Cardiac fibroblast (primary cell): ENCODE measurements at places on chromosomes 7 and 10.

DNA sequence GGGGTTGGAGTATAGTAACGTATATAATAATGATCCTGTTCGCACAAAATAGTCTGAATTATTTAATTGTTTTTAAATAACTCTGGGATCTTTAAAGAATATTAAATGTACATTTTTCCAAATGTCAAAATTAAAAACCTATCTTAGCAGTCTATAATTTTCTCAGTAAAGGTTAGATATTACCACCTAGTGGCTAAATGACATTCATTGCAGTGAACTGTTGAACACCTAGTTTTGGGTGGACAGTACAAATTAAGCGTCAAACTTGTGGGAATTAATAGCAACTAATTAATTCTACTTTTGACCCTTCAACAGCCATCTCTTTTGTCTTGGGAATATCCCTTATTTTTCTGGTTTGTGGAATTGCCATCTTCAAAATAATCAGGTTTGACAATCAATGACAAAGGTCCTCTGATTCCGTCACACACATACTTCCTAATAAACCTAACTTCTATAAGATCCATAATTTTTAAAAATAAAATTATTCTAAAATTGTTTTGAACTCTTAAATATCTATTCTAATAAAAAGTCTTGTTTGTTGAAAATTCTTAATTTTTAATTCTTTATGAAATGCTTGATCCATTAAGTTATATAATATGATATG lies 165.7 kb downstream of the SEMA3D start:
- DNase-seq, result peak; percentile 44

- no peak for DNase-seq
Observed at GRCh38 chr7:37149051-37149772, 299.5 kb downstream of the ELMO1 start.

GRCh38 chr7:30470163-30470770 lies 8.3 kb downstream of the NOD1 start:
- peak; percentile 61 for DNase-seq

DNA sequence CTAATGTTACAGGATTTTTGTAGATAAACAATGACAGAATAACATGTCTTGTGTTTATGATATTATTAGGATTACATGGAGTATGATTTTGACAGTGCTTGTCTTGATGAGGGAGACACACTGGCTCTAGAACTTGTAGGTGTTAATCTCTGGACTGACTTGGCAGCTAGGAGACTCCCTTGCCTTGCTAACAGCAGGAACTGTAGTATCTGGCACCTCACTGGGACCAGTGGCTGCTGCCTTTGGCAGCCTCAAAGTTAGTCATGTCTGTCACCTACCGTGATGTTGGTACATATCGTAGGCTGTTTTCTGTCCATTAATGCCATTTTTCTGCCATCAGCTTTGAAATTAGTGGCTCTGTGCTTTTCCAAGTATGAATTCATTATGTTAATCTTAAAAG lies 261.5 kb downstream of the CDK14 start:
- no peak for DNase-seq

GRCh38 chr7:123666492-123666891 lies 10.8 kb downstream of the LMOD2 start:
- DNase-seq, result no peak

GRCh38 chr10:131943021-131943814 lies 38.5 kb downstream of the BNIP3 start:
- no peak for DNase-seq

DNA sequence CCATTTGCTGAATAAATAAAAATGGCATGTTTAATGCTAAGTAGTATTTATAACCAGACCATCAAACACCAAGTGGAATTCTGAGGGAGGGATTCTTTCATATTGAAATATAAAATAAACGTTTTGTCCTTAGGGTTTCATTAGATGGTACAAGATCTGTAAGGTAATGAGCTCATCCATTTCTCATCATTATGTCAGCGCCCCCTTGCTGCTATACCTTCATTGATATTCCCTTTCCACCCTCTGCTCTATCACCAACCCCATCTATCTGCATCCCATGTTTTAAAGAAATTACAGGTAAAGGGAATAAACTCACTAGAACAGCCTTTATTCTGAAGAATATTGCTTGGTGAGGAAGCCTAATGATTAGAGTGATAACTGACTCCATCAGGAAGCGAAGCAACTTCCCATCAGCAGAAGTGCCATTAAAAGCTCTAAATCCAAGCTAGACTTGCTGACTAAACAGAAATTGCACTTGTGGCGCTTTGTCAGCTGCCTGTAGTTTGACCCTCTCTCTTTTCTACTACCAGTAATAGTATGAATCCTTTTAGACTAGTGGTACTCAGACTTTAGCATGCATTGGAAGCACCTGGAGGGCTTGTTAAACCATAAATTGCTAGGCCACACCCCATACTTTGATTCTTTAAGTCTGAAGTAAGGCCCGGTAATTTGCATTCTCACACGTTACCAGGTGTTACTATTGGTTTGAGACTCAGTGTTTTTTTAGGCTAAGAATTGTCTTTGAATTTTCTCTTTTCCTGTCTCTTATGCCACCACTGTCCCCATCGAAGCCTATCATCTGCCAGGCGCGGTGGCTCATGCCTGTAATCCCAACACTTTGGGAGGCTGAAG lies 27.5 kb downstream of the ADD3 start:
- no peak for DNase-seq

DNA sequence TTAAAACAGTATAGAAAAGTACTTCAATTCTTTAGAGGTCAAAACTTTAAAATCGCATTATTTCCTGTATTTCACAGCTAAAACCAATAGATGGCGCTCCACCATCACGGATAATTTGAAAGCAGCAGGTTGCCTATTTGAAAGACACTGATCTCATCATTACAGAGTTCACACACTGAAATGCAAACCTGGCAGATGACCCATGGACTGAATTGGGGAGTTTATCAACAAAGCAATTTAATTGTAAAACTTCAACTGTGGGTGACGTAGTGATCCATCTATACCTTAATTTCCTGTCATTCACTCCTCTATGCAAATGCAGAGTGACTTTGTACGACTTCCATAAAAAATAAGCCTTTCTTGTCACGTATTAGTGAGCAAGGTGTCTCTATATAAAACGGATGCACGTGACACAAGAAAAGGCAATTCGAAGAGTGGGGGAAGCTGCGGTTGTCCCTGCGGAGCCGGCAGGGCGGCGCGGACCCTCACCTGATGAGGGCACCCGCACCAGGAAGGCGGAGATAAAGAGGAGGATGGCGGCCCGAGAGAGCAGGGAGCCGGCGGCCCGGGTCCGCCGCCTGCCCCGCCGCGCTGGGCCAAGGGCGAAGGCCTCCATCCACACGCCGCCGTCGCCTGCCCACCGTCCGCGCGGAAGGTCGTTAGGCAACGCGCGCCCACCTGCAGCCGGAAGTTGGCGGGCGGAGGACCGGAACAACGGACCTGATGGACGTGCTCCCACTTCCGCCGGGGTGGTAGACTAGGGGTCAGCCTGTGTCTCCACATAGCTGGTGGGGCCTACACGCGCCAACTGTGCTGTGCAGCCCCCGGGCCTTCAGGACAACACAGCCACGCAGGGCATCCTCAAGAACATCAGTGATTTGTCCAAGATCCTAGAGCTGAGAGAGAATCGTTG lies at the start of gene ZPBP:
TSS of gene ZPBP (minus strand) at position 668 of the 913 bp plus-strand sequence. CDS start at position 616, 52 bp downstream.
- DNase-seq, result peak; percentile 40

- no peak for DNase-seq
Observed at GRCh38 chr7:18294411-18294810, 201.1 kb upstream of the HDAC9 start.

DNA sequence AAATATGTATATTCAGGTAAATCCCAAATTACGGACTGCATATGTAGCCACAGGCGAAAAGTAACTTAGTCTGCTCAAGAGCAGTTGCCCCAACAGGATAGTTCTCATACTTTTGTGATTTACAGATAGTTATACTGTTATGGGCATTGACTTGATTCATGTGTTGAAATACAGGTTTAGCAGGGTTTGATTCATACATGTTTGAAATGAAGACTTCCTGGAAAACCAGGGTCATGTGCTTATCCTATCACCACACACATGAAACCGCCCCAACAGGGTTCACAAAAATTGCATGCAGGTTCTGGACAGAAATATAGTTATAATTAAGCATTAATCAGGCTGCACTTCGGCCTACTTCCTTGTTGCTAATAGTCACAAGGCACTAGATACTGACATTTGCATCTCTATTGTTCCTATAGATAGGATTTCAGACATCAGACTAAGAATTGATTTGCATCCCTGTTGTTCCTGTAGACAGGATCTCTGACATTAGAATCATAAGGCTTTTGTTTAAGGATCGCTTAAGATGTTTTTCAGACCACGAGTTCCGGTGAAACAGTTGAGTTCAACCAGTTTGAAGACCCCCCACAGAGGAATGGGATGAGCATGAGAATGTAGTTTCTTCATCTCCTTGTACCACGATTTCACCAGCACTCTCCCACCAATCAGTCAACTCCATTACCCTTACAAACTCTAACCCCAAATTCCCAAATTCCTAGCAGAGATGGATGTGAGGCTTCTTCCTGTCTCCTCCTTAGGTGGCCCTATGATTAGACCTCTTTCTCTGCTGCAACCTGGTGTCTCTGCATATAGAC lies 2.0 kb upstream of the ZNF398 start:
- no peak for DNase-seq

GRCh38 chr10:28179006-28179742 lies 123.7 kb downstream of the MPP7 start:
- peak; percentile 72 for DNase-seq

GRCh38 chr10:72087392-72087968 lies 871 bp downstream of the SPOCK2 start:
- no peak for DNase-seq

GRCh38 chr10:58444876-58445275 lies 59.7 kb downstream of the TFAM start:
- no peak for DNase-seq

DNA sequence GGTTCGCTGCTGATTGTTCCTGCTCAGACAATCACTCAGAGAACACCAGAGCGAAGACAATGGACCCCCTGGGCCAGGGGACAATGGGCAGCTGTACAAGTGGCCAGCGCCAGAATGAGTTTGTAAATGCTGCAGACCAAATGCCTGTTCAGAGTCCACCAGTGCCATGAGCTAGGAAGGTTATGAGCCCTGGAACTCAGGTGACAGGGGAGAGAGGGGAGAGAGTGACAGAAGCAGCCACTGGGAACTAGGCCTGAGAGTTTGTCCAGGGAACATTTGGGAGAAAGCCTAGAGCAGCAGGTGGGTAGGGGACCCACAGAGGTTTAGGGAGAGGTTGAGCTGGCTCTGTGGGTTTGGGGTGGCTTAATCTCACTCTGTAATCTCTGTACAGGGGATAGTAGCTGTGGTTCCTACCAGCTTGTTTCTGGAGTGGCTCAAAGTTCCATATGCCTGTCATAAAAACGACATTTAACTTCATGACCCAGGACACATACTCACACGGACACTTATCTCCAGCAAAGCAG lies 60.4 kb downstream of the C10orf105 start:
- DNase-seq, result no peak

DNA sequence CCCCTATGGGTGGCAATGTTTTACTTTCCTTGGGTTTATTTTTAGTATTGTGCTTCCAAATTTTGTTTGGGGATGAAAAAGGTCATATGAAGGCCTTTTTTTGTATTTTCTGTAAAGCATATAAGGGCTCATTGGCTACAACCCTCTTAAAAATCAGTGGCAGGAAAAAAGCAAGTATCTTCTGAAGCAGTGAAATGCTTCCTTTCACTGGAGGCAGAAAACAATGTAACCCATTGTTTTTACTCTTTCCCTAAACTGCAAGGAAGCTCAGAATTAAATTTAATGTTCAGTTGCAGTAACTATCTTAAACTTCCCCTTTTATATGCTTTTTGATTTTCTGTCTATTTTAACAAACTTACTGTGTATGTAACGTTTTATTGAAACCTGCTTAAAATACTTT lies 148.7 kb upstream of the LYZL1 start:
- DNase-seq, result no peak

DNA sequence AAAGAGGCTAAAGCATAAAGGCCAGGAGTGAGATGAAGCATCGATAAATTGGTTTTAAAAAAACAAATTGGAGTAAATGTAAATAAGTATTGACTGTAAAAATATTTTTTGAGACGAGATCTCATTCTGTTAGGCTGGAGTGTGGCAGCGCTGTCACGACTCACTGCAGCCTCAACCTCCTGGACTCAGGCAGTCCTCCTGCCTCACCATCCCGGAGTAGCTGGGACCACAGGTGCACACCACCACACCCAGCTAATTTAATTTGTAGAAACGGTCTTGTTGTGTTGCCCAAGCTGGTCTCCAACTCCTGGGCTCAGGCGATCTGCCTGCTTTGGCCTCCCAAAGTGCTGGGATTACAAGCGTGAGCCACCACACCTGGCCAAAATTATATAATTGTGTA lies 17.8 kb downstream of the HNRNPA2B1 start:
- DNase-seq, result no peak

- DNase-seq, result no peak
Observed at GRCh38 chr7:105992905-105993304, 29.8 kb downstream of the CDHR3 start.

- DNase-seq, result no peak
Observed at GRCh38 chr7:31062746-31063435, 10.8 kb downstream of the ADCYAP1R1 start.

- no peak for DNase-seq
Observed at GRCh38 chr7:1738511-1738910, 68.4 kb downstream of the ELFN1 start.
